Activated CD4-positive, alpha-beta T cell treated with anti-CD3 and anti-CD28 coated beads, Interleukin-2, amount 10 ng/mL, durations not matched to agents 7 days and 5 days (primary cell): ENCODE measurements at places on chromosomes 1 and 21. TPM values are rescaled to one million over a fixed set of nuclear protein-coding genes. Genes with fewer than 3 reads are reported as not detected.

STUM gene
- total RNA-seq = not detected

C1orf115 gene
- total RNA-seq = 0.73 TPM

NBPF10 gene
- 2.7 TPM for total RNA-seq

DYNLT5 gene
- total RNA-seq = not detected

GJC2 gene
- total RNA-seq = 0.62 TPM

CNTN2 gene
- total RNA-seq = not detected

PIGR gene
- total RNA-seq = not detected

COL24A1 gene
- total RNA-seq = not detected

- peaks cover 8% of the 10 kb centered on the region for H3K27me3 ChIP-seq
- no peak for DNase-seq
- no peaks in the 10 kb centered on the region for H3K36me3 ChIP-seq
- H3K27ac ChIP-seq = no peak overlapping the region
- no peak overlapping the region for H3K4me3 ChIP-seq
- no peaks in the 10 kb centered on the region for H3K4me1 ChIP-seq
These were observed 54.6 kb upstream of the IPO9 start for GRCh38 chr1:201774224-201774982.

GRCh38 chr1:33872683-33873082 is 8.8 kb downstream of the HMGB4 start:
- H3K27me3 ChIP-seq = peaks cover 4% of the 10 kb centered on the region
- H3K27ac ChIP-seq = no peak overlapping the region
- no peaks in the 10 kb centered on the region for H3K36me3 ChIP-seq
- H3K4me3 ChIP-seq = no peak overlapping the region
- no peak for DNase-seq

DNA sequence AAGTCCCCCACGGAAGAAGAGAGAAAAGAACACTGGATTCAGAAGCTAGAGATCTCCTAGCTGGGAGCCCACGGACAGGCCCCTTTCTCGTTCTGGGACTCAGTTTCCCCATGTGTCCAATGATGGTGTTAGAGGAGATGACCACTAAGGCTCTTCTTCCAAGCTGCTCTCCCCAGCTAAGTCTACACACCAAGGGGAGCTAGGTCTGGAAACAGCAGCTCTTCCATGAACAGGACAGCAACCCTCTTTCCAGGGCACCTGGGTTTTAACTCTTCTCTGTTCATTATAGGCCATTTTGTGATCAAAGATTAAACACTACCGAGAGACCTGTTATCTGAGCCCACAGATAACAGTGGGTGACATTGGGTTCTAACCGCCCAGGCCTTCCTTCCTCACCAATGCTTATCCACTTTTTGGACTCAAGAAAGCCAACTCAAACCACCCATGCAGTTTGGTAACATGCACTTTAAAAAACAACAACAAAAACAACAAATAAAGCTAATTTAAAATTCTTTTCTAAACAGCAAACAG is 85.9 kb downstream of the MRPL37 start:
- no peaks in the 10 kb centered on the region for H3K27me3 ChIP-seq
- H3K4me3 ChIP-seq = peak overlapping the region; percentile 75
- H3K4me1 ChIP-seq = peaks cover 93% of the 10 kb centered on the region

- H3K27ac ChIP-seq = no peak overlapping the region
- peaks cover 26% of the 10 kb centered on the region for H3K4me1 ChIP-seq
- peaks cover 37% of the 10 kb centered on the region for H3K36me3 ChIP-seq
- no peak for DNase-seq
- H3K27me3 ChIP-seq = peaks cover 47% of the 10 kb centered on the region
These were observed 3.5 kb upstream of the ACTA1 start for GRCh38 chr1:229437443-229437842.

DNA sequence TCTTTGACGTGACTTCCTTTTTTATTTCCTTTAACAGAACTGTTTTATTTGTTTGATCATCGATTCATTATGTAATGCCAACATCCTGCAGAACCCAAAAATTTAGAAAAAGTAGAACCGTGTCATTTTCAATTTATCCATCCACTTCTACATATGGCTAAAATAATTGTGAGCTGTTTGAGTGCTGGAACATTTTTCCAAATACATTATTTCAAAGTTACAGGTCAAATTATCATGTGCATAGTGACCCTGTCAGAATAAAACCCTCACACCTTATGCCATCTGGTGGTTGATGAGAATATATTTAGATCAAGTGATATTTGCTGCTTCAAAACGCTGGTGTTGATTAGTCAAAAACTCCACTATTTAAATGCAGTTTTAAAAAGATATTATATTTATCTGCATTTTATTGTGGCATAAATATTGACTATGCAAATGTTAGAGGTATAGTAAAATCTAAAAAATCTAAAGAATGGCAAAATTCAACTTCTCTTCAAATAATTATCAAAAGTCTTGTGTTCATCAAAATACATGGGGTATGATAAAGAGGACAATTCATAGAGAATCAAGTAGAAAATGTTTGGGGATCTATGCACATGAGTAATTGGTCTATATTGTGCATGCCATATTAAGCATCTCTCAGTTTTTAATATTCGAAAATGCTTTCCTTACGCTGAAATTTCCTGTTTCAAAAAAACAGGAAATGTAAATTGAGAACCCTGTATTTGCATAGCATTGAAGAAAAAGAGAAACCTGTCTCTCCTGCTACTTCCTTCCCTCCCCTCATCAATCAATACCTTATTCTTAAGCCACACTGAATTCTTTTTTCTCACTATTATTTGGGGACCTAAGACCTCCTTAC is 39.7 kb downstream of the UBE2U start:
- DNase-seq = no peak
- H3K36me3 ChIP-seq = no peaks in the 10 kb centered on the region
- peaks cover 23% of the 10 kb centered on the region for H3K4me1 ChIP-seq
- H3K27me3 ChIP-seq = peaks cover 20% of the 10 kb centered on the region
- H3K4me3 ChIP-seq = peak overlapping the region; percentile 46

DNA sequence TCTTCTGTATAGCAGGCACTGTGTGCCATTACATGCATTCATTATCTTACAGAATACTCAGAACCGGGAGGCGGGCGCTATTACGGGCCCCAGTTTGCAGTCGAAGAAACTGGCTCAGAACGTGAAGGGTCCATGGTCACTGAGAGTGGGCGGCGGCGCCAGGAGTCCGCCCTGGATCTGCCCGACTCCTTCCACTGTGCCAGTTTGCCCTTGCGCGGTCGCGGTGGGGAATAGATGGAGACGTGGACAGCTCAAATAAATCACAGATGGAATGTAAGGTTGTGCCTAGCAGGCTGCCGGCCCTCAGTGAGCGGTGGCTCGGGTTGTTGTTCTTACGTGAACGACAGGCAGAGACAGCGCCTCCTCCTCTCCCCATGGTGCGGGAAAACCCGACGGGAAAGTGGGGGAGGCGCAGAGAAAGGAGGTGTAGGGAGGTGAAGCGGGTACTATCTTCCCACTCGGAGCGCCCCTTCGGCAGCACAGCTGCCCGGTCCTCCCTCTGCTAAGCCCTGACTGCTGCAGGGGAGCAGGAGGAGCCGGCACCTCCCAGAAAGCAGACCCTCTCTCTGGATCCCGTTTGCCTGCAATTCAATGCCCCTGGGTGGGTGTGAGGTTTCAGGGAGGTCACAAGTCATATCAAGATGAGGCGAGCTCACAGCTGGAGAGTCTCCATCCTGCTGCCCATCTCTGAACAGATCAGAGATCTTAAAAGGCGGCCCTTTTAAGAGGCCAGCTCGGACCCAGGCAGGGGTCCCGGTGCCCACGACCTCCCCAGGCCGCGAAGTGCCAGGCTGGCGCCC is 1.1 kb downstream of the COL9A2 start:
- peaks cover 1% of the 10 kb centered on the region for H3K36me3 ChIP-seq
- peak overlapping the region; percentile 61 for H3K4me3 ChIP-seq
- H3K27me3 ChIP-seq = peaks cover 25% of the 10 kb centered on the region
- H3K27ac ChIP-seq = no peak overlapping the region

- peaks cover 4% of the 10 kb centered on the region for H3K36me3 ChIP-seq
- no peak overlapping the region for H3K27ac ChIP-seq
- no peak for DNase-seq
These were observed 45.7 kb downstream of the CDCP2 start for GRCh38 chr1:54107131-54107530.

- H3K36me3 ChIP-seq = no peaks in the 10 kb centered on the region
- H3K4me1 ChIP-seq = no peaks in the 10 kb centered on the region
- DNase-seq = no peak
- H3K27ac ChIP-seq = no peak overlapping the region
- no peak overlapping the region for H3K4me3 ChIP-seq
- no peaks in the 10 kb centered on the region for H3K27me3 ChIP-seq
These were observed 23.9 kb downstream of the PCP4 start for GRCh38 chr21:39891111-39891510.

- H3K27me3 ChIP-seq = peaks cover 19% of the 10 kb centered on the region
- H3K27ac ChIP-seq = no peak overlapping the region
- H3K4me1 ChIP-seq = no peaks in the 10 kb centered on the region
- no peak overlapping the region for H3K4me3 ChIP-seq
- DNase-seq = no peak
These were observed 67.3 kb downstream of the NOS1AP start for GRCh38 chr1:162136760-162137159.

DNA sequence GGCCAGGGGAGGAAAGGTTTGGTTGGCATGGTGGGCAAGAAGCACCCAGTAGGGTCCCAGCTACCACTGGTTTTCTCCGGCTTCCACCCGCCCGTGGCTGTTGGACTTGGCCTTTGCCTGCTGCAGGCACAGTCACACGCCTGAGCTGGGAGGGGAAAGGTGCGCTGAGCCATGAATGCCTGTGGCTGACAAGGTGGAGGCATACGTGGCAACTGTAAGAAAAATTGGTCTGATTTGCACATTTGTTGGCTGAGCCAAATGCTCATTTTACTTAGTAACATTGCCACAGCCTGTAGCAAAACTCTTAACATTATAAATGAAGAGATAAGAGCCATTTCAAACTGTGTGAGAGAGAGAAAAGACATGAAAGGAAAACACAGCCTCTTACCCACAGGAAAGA is 191.6 kb downstream of the PTPRC start:
- peaks cover 15% of the 10 kb centered on the region for H3K4me1 ChIP-seq
- no peak overlapping the region for H3K4me3 ChIP-seq
- no peak overlapping the region for H3K27ac ChIP-seq

DNA sequence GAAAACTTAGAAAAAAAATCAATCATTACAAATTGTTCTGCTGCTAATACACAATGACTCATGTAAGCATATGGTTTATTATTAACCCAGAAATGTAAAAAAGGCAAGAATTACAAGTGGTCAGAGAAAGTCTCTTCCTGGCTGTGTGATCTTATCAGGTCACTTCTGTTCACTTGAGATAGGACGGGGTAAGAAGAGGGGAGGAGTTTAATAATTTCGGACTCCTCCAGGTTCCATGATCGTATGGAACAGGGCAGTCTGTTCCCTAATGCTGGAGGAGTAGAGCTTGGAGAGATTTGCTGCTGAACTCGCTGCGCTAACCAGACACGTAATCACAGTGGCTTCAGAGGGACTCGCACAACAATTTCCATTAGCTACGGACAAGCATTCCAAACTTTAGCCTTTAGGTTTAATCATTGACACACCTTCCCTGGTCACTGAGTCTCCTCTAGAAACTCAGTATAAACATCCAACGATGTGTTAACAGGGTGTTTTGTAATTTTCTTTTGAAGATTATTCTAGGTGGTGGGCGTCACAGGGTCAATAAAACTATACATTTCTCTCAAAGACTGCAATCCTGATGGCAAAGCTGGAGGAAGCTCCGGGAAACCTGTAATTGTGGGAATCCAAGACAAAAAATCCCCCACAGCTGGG is 1.3 kb downstream of the CRYZ start:
- H3K36me3 ChIP-seq = peaks cover 18% of the 10 kb centered on the region
- peak overlapping the region; percentile 56 for H3K4me3 ChIP-seq
- peak overlapping the region; percentile 77 for H3K27ac ChIP-seq
- H3K4me1 ChIP-seq = peaks cover 31% of the 10 kb centered on the region
- DNase-seq = no peak

DNA sequence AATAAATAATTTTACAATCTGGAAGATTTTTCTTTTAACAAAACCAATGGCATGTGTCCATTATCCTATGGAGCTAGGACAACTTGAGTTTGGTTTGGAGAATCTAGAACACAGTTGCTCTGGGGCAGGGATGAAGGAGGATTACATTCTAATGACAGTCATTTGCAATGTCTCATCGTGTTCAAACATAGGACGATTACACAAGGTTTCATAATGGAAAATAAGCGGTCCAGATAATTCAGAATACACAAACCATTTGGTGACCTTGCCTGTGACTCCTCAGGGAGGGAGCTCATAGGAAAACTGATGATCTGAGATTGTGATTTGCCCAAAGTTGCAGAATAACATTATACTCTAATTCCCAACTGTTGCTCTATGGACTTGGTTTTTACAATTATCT is 27.6 kb upstream of the RGL1 start:
- no peaks in the 10 kb centered on the region for H3K36me3 ChIP-seq
- no peak overlapping the region for H3K27ac ChIP-seq
- no peak for DNase-seq
- no peaks in the 10 kb centered on the region for H3K4me1 ChIP-seq
- H3K4me3 ChIP-seq = no peak overlapping the region

DNA sequence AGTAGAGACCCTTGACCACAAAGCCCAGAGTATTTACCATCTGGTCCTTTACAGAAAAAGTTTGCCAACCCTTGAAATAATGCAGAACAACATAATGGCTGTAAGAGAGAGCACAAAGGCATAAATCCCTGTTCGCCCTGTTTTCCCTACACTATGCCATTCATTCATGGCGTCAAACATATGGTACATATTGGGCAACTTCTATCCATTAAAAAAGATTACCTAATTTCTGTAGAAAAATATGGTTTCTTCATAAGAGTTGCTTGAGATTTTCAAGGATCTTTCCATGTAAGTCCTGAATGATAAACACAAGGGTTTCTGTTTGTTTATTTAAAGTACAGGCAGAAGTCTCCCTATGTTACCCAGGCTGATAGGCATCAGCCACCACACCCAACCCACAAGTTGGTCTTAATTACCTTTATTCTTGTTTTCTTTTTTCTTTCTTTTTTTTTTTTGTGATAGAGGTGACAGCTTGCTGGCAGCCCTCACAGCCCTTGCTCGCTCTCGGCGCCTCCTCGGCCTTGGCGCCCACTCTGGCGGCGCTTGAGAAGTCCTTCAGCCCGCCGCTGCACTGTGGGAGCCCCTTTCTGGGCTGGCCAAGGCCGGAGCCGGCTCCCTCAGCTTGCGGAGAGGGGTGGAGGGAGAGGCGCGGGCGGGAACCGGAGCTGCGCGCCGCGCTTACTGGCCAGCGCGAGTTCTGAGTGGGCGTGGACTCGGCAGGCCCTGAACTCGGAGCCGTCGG is 68.3 kb upstream of the NR5A2 start:
- H3K36me3 ChIP-seq = no peaks in the 10 kb centered on the region
- no peaks in the 10 kb centered on the region for H3K4me1 ChIP-seq
